ENCODE measurements at places on chromosomes 3 and 15.

- DNase-seq = peak; percentile 85
These were observed 62.1 kb downstream of the CAPN7 start for GRCh38 chr3:15268033-15268631.

DNA sequence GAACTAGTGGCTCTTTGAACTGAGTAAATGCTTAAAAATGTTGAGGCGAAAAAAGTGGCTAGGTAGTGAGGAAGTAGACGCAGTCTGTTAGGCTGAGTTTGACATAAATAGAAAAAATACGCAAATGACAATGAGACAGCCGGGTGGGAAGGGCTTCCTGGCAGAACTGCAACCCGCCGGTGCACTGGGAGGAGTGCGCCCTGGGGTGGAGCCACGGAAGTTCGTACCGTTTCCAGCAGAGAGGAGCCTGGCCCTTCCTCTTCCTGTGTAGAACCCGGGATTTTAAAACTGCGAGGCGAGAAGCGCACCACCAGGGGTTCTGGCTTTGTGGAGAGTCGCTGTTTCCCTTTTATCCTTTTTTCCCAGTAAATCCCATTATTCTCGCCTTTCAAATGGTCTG is 602.6 kb downstream of the PYDC2 start:
- peak; percentile 59 for DNase-seq

GRCh38 chr3:58434168-58434504 is 504 bp upstream of the PDHB start:
- no peak for DNase-seq

GRCh38 chr3:28286595-28286994 is 45.2 kb downstream of the CMC1 start:
- DNase-seq = peak; percentile 47

- no peak for DNase-seq
These were observed 36.3 kb downstream of the TMEM44 start for GRCh38 chr3:194596906-194597305.

GRCh38 chr15:42726114-42726513 is 10.8 kb downstream of the CDAN1 start:
- no peak for DNase-seq

- DNase-seq = no peak
These were observed 87.4 kb upstream of the GPR149 start for GRCh38 chr3:154517404-154517803.

DNA sequence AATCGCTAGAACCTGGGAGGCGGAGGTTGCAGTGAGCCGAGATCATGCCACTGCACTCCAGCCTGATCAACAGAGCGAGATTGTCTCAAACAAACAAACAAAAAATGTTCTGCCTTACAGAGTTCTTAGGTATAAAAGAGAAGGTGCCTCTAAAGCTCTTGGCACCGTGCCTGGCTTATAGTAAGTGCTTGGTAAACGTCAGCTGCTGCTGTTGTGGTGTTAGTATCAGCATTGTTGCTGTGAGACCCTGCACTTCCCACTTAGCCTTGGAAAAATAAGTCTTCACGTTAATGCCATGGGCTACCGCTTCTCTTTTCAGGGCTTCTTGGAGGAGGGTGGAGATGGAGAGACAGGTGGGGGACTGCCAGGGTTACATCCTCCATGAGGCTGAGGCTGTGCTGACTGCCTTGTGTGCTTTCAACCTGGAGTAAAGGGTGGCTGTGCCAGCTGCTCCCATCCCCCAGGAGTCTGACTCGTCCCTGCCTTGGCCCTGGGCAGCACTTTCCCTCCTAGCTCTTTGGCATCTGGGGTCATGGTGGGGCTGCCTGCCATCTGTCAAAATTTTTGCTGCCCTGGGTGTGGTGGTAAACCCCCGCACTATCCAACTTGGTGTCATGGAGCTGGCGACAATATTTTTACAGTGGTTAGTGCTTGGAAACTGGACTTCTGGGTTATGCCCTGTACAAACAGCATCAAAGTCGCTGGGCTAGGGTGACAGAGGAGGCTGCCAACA is 17.8 kb downstream of the FLNB start:
- DNase-seq = no peak

DNA sequence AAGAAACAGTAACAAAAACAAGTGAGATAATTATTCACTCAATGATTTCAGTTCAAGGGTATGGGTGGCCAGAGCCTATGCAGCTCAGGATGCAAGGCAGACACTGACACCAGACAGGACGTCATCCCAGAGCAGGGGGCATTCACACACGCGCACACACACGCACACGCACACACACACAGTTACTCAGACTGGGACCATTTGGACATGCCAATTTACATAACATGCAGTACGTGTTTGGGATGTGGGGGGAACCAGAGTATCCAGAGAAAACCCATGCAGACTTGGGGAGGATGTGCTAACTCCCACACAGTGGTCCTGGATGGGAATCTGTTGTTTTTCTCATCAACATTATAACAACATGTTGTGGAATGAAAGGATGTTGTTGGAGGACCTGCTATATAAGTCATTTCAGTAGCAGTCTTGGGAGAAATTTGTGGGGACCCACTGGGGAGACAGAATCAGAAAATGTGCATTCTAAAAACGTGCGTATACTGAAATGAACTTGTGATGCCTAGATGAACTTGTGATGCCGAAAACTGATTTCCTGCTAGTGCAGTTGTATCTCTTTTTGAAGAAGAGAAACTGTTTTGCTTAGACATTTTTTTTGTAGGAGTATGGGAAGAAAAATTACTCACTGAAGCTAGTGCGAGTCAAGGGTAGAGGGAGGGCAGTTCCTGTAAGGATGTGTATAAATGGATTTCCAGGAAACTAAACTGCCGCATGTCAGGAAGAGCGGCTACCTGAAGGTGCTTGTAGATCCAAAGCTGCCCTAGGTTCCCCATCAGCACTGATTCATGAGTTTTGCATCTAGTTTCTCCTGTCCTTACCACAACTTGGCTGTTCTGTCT is 25.2 kb downstream of the CD200 start:
- peak; percentile 38 for DNase-seq

DNA sequence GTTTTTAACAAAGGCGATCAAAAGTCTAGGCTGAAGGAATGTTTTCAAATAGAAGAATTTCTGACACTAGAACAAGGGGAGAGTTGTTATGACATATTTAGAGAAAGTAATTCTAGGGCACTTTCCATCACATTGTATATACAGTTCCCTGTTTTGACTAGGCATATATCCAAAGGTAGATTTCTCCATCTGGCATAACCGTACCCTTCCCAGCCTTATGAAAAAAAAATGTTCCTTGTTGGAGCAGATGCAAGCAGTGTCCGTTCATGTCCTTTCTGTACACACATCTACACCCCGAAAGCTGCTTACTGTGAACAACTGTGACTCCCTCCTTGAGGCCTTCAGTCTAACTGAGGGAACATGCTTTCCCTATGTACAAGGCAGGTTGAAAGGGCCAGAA is 271.7 kb upstream of the GBE1 start:
- no peak for DNase-seq

DNA sequence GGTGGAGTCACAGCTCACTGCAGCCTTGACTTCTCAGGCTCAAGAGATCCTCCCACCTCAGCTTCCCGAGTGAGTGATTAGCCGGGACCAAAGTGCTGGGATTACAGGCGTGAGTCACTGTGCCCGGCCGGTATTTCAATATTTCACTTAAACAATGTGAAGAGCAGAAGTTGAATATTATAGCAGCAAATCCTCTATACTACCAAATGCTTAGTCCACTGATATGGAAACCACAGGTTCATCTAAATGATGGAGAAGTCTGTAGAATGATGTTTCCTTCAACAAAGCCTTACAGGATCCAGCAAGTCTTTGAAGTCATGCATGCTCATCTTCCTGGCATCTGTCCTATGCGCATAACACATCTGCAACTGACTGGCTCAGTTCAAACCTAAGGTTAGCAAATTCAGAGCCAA is 20.3 kb upstream of the UACA start:
- no peak for DNase-seq

DNA sequence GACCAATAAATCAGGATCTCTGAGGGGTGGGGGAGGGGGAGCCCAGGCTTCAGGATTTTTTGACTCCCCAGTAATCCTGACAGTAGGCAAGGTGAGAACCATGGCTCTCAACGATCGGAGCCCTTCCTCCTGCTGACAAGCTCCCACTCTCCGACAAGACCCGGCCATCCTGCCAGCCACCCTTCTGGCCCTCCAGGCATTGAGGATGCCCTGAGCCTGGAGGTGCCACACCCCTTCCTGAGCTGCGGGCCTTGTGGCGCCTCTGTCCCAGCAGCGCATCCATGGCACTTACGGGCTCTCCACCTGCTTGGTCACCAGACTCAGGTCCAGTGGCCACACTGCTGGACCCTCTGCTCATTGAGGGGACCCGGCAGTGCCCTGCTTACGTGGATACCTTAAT is 46.0 kb downstream of the MGLL start:
- DNase-seq = no peak

DNA sequence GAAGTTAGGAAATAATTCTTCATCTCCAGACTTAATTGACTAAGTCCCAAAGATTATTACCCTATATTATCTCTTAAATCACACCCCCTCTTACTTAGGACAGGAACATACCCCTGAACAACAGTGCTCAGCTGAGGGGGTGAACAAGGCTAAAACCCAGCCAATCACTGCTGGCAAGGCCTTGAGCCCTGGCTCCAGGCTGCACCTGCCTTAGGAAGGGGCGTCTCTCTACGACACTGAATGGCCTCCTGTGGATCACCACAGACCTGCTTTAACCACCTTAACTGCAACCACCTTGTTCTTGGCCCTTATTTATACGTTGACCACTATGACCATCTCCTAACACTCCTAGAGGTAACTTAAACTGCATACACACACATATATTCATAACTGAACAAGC is 267.4 kb upstream of the THBS1 start:
- no peak for DNase-seq

- no peak for DNase-seq
These were observed 463.1 kb upstream of the ARHGEF26 start for GRCh38 chr3:153658136-153658535.

DNA sequence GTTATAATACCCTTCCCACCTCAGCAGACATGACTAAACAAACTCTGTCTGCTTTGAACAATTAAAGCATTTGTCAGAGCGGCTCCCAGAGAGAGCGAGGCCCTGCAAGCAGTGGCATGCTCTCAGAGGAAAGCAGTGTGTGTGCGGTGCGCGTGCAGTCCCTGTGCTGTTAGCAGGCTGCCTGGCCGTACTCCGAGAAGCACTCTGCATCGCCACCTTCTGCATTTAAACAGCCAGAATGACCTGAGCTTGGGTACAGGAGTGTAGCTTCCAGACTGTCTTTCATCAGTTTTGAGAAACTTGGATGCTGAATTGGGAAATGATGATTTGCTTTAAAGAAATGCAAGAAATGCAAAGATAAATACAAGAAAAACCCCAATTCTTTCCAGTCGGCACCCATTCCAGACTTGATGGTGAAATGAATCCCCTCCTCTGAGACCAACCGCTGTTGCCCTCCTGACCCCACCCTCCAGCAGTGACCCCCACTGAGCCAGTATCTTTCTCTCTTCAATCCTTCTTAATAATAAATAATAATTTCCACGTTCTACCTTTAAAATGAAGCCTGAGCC is 113.5 kb downstream of the VGLL4 start:
- DNase-seq = no peak

- no peak for DNase-seq
These were observed 16.5 kb downstream of the SPICE1 start for GRCh38 chr3:113498221-113499005.

DNA sequence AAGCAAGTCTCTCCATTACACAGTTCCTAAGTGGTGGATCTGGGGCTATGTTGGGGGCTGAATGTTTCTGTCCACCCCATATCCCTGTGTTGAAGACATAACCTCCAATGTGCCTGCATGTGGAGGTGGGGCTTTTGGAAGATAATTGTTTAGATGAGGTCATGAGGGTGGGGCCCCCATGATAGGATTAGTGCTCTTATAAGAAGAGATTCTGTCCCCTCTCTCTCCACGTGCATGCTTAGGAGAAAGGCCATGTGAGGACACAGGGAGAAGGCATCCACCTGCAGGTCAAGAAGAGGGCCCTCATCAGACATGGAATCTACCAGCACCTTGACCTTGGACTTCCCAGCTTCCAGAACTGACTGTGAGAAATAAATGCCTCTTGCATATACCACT is 231.0 kb upstream of the CHRNA7 start:
- DNase-seq = no peak

- no peak for DNase-seq
These were observed 66.0 kb downstream of the IGSF11 start for GRCh38 chr3:118968640-118969039.

- DNase-seq = no peak
These were observed 29.4 kb upstream of the ZBTB38 start for GRCh38 chr3:141338881-141339280.

DNA sequence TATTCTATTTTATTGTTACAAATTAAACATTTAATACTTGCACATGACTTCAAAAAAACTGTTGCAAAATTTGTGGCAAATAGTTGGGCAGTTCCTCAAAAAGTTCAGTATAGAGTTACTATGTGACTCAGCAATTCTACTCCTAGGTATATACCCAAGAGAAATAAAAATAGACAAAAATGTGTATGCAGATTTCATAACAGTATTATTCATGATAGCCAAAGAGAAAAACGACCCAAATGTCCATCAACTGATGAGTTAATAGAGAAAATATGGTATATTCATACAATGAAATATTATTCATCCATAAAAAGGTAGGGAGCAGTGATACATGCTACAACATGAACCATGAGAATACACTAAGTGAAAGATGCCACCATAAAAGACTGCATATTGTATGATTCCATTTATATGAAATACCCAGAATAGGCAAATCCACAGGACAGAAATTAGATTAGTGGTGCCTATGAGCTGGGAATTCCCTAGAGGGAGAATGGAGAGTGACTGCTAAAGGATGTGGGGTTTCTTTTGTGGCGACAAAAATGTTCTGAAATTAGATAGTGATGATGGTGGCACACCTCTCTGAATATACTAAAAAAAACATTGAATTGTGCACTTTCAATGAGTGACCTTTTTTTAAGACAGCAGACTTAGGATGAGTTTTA is 31.6 kb upstream of the CLASP2 start:
- DNase-seq = no peak

DNA sequence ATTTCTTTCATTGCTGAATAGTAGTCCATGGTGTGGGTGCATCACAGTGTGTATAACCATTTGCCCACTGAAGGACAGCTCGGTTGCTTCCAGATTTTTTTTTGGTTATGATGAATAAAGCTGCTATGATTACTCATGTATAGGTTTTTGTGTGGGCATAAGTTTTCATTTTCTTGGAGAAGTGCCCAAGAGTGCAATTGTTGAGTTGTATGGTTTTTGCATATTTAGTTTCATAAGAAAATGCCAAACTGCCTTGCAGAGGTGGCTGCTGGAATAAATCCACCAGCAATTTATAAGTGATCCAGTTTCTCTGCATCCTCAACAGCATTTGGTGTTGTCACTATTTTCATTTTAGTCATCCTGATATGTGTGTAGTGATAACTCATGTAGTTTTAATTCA is 8.4 kb upstream of the SPESP1 start:
- no peak for DNase-seq

DNA sequence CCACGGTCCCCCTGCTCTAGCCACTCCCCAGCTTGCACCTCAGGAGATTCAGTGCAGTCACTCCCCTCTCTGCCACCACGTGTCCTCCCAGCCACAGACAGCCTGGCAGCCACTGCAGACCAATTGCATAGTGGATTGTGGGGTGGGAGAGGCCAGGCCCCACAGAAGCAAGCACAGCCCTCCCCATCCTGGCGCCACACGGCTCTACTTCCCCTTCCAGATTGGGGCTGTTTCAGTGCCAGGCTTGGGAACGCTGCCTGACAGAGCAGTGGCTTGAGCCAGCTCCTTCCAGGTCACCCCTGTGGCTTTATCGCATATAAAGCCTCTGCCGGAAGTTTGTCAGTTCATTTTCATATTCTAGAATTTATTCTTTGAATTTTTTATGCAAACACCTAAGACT is 90.7 kb downstream of the TMEM266 start:
- no peak for DNase-seq

GRCh38 chr15:75455424-75455981 is 4.0 kb upstream of the SIN3A start:
- peak; percentile 60 for DNase-seq
